ENCODE measurements at places on chromosomes 13 and 19.

DNA sequence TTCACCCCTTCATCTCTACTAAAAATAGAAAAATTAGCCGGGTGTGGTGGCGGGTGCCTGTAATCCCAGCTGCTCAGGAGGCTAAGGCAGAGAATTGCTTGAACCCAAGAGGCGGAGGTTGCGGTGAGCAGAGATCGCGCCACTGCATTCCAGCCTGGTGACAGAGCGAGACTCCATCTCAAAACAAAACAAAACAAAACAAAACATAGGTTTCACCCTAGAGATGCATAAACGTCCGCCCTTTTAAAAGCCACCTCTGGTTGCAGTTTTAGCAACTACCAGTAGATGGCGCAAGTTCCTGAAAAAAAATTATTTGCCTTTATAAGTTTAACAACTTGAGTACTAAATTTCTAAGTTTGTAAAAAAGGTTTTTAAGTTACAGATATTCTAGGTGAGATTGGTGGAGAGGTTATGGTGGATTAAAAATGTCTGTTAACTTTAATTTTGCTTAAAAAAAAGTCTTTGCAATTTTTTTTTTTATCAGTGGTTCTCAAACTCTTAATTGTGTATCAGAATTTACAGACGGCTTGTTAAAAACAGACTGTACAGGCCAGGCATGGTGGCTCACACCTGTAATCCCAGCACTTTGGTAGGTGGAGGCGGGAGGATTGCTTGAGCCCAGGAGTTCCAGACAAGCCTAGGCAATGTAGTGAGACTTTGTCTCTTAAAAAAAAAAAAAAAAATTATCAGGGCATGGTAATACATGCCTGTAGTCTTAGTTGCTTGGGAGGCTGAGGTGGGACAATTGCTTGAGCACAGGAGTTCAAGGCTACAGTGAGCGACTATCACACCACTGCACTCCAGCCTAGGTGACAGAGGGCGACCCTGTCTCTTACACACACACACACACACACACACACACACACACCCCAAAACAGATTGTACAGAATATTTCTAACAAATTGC is 42.1 kb downstream of the NAA16 start:
- DNase-seq, result no peak

- DNase-seq, result no peak
Observed at GRCh38 chr19:48992581-48993174, 431 bp downstream of the GYS1 start.

DNA sequence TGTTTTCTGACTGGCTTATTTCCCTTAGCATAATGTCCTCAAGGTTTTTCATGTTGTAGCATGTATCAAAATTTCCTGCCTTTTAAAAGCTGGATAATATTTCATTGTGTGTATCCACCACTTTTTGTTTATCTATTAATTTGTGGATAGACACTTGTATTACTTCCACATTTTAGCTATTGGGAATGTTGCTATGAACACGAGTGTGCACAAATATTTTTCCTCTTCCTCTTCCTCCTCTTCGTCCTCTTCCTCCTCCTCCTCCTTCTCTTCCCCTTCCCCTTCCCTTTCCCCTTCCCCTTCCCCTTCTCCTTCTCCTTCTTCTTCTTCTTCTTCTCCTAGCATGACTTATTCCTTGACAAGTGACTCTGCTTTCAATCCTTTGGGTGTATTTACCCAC is 51.2 kb upstream of the KL start:
- DNase-seq, result no peak

- peak; percentile 80 for DNase-seq
Observed at GRCh38 chr19:58581227-58582141, 8.3 kb upstream of the MZF1 start.

- DNase-seq, result no peak
Observed at GRCh38 chr13:65868099-65868498, 1362.0 kb downstream of the PCDH9 start.

- DNase-seq, result peak; percentile 75
Observed at GRCh38 chr13:40351537-40352379, 314.7 kb downstream of the FOXO1 start.

DNA sequence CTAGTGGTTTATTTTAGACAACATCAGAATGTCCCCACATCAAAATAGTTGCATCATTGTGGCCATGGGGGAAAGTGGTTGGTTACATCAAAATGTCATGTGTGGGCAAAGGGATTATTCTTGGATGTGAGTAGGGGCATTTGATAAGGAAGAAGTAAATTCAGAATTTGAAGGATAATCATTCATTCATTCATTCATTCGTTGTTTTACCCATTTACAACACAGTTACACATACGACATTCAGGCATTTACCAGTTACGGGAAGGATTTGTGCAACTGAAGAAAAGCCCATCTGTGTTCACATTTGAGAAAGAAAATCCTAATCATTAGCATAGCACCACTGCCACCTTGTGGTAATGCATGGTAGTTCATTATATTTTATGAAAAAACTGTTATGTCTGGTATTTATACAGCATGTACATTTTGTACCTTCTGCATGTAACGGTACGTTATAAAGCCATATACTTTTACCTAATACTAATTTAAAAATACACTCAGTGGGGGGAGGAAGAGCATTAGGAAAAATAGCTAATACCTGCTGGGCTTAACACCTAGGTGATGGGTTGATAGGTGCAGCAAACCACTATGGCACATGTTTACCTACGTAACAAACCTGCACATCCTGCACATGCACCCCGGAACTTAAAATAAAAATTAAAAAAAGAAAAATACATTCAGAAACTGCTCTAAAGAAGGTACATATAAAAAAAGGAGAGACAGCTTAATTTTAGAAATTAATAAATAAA is 62.1 kb downstream of the DGKH start:
- no peak for DNase-seq

DNA sequence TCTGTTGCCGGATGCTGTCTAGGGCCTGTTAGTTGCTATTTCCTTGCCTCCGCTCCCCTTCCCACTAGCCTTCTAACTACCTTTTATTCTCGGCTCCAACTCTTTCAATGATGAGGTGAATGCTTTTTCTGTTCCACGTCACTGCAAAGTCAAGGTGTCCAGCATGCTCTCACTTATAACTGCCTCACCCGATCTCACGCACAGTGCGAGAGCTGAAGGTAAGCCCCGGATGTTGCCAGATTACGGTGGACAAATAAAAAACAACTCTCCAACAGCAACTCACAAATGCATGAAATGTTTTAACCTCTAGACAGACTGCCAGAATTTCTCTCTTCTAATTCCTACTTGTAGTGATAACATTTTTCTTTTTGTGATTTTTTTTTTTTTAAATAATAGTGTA is 169.9 kb downstream of the STK24 start:
- DNase-seq, result no peak

- no peak for DNase-seq
Observed at GRCh38 chr13:36997716-36998427, 1.3 kb downstream of the ALG5 start.

DNA sequence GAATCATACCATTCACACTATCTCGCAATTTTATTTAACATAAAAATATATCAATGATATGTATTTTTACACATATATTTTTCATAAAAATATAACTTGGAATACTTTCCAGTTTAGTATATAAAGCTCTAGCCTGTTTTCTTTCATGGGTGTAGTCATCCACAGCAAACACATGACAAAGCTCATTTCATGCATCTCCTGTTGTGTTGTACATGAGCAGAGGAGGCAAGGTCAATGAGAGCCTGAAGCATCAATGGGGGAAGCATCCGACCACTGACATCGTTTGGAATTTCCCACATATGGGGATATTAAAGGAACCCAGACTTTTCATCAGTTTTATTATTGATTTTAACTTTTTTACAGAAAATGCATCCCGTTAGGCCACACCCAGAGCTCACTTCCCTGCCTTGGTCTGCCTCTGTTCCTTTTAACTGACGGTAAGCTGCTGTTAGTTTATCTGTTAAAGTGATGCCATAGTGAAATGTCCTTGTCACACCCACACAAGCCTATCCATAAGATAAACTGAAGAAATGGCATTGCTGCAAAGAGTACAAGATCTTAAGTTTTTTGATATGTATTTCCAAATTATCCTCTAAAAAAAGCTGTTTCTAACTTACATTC is 44.0 kb downstream of the MIPEP start:
- no peak for DNase-seq

DNA sequence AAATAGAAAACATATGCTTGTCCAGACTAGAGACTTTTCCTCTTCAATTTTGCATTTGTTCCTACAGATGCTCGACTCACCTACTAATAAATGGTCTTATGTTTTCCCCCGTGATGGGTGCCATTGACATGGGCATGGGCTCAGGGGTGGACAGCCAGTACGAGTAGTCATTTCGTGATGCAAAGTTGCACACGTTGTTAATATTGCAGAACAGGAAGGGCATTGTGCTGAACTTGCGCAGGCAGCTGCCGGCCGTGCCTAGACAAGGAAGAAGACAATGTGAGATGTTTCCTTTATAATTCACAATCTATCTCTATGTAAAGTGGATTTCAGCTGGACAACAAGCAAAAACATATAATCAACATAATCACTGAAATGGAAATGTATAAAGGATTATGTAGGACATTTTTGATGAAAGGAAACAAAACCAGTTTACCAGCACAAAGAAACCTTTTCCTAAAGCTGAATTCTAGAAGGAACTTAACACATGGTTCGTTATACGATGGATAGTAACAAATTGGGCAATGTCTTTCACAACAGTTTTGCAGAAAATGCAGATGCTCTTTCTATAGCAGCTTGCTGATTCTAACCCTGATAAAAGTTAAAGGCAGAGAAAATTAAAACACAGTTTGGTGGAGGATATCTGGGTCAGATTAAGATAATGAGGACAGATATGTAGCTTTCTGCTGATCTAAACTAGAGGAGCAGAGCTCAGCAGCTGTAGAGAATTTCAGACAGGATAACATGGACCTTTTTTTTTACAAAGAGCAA is 145.7 kb downstream of the COL4A1 start:
- DNase-seq, result no peak

DNA sequence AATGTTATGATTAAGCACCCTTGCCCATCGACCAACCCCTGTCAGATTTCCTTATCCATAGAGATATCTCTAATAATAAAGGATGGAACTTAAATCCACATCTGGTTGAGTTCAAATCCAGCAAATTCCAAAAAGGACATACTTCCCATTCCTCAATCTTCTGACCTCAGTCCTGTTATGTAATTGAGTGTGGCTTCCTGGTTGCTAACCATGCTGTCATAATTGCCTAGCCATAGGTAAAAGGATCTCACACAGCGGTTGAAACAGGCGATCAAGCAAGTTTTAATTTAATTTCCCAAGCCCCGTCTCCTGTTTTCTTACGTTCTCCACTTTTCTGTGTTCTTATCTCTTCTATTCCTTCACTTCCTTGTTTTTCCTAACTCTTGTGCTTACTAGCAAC is 550.3 kb downstream of the GPC6 start:
- no peak for DNase-seq

DNA sequence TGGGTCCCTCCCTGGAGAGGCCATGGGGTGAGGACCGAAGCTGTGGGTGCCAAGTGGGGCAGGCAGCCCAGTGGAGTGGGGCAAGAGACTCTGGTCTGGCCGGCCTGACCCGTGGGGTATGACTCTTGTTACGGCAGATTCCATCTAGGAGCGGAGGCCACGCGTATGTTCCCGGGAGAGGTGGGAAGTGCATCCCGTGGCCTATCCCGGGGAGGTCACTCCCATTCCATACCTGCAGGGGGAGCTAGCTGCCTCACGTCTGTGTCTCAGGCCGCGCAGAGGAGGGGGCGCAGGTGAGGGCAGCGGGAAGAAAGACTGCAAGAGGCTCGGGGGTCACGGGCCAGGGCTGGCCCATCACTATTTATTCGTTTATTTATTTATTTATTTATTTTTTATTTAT is 4.9 kb downstream of the CSNK1G2 start:
- no peak for DNase-seq

GRCh38 chr13:29861694-29862110 is 11.3 kb upstream of the UBL3 start:
- DNase-seq, result no peak

GRCh38 chr19:16208847-16209665 is 11.3 kb downstream of the AP1M1 start:
- no peak for DNase-seq

GRCh38 chr13:109162248-109163036 is 533.0 kb downstream of the MYO16 start:
- no peak for DNase-seq

DNA sequence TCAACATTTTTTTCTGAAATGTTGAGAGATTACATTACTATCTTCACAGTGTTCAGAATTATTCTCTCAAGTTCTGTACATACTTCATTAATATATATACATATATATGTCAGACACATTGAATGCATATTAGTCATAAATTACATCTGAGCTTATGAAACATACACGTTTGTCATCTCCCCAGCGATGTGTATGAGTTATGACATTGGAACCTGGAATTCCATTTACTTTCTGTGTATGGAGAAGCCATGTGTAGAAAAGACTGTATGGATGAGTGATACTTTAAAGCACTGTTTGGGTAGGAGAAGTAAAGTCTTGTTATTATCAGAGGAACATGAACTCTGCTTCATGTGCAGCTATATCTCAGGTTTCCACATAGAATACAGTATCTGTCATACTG is 167.2 kb downstream of the FGF14 start:
- DNase-seq, result no peak

GRCh38 chr19:47020132-47020805 is 632 bp downstream of the NPAS1 start:
- DNase-seq, result no peak

GRCh38 chr13:98446234-98446621 is 130.7 kb downstream of the STK24 start:
- DNase-seq, result peak; percentile 54

- no peak for DNase-seq
Observed at GRCh38 chr13:31927219-31927653, 104.3 kb upstream of the FRY start.

DNA sequence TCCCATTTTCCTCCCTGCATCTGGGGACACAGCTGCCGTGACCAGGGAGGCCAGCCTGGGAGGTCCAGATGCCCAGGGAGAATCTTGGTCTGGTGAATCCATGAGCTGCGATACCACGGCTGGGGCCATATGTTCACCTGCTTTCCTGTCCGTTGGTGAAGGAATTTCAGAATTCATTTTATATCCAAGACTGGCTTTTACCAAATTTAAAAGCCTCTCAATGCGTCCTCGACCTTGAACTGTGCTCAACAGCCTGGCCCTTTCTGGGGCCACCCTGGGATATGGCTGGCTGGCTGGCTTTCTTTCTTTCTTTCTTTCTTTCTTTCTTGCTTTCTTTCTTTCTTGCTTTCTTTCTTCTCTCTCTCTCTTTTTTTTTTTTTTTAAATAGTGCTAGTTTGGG is 22.2 kb upstream of the GDF15 start:
- no peak for DNase-seq

DNA sequence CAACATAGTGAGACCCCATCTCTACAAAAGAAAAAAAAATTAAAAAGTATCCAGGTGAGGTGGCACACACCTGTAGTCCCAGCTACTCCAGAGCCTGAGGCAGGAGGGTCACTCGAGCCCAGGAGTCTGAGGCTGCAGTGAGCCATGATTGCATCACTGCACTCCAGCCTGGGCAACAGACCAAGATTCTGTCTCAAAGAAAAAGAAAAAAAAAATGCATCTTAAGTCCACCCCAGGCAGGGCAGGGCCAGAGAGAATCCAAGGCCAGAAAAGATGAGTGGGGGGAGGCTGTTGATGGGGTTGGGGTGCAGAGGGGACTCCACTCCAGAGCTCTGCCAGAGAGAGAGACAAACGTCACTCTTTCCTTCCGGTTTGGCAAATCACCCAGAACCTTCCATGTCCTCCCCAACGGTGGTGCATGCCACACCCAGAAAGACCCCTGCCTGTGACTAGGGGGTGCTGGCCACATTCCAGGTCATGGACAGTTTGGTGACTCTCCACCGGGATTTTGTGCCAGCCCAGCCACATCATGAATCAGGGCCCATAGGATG is 431 bp downstream of the FUT3 start:
- no peak for DNase-seq

All from posterior cingulate gyrus (tissue), 11 donors.